ENCODE measurements at places on chromosomes 7 and 10.
A peak's percentile ranks its signal among the peaks of the same experiment; 100 is the strongest.

- DNase-seq = peak; percentile 42
Measured at GRCh38 chr7:85000735-85001350, 186.0 kb downstream of the SEMA3D start.

DNA sequence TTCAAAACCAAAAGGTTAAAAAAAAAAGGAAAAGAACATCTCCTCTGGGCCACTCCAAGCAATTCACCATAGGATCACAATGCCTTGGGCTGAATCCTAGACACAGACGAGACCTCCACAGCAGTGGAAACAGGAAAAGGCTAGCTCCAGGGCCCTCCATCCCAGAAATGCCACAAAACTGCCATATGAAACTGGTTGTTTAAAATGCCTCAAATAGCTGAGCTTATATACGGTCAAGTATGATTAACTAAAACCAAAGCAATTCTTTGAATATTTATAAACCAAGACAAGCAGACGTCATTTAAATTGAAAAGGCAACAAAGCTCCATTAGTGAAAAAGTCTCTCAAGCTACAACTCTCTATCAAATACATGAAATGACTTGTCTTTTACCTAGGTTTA lies 63.1 kb downstream of the DOCK4 start:
- no peak for DNase-seq

DNA sequence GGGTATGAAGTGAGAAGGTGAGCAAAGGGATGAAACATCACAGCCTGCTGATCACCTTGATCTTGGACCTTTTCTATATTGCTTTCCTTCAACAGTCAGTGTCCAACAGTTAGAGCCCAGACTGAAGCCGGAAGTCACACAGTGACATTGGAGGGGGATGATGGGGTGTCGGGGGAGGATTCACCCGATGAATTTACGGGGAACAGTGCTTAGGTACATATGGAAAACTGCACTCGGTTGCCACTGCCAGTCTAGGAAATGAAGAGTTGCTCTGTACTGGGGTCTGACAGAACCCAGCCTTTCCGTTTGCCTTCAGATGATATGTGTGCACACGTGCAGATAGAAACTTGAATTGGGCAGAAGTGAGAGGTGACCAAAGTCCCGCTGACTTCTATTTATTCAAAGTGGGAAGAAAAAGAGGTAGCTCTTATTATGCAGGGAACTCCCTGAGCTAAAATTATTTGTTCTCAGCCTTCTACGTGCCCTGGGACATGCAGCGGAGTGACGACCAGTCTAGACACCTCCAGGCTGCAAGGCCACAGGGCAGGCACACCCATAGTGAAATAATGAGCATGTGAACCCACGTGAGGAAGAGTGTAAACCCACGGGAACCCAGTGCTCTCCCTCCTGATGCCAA lies 107.2 kb upstream of the INHBA start:
- no peak for DNase-seq

DNA sequence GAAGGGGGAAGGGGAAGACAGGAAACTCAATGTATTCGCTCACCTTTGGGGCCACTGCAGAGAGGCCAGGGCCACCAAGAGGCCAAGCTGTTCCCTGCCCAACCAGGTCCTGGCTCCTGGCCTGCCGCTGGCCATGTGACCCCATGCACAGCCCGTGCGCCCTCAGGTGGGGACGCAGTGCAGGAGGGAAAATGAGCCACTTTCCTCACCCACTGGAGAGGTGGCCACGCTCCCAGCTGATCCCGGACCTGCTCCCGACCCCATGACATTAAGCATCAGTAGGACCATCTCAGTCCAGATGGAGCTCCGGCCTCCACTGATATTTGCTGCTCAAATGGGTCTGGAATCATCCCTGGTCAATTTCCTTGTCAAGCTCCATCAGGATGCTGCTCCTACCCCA lies 40.2 kb downstream of the HSPA12A start:
- DNase-seq = no peak

- no peak for DNase-seq
Measured at GRCh38 chr10:117929327-117930067, 117.2 kb downstream of the RAB11FIP2 start.
